Fibroblast of villous mesenchyme (primary cell): ENCODE measurements at places on chromosomes 1 and 21.
A peak's percentile ranks its signal among the peaks of the same experiment; 100 is the strongest.

DNA sequence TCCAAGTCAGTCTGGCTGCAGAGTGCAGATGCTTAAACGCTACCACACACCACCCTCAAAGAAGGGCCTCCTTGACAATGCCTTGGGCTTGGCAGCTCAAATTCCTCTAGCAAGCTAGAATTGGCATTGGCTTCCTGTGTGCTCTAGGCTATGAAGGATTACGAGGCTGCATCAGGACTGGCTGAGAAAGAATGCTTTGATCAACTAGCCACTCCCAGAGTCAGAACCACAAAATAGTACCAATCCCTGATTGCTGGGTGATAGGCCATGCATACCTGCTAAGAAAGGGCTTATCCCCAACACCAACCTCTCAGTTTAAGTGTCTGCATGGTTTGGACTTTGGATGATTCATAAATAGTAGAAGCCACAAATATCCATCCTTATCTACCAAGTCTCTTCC, 504.9 kb downstream of the OMA1 start:
- DNase-seq, result no peak

- no peak for DNase-seq
Measured at GRCh38 chr1:158058237-158058985, 65.0 kb downstream of the KIRREL1 start.

DNA sequence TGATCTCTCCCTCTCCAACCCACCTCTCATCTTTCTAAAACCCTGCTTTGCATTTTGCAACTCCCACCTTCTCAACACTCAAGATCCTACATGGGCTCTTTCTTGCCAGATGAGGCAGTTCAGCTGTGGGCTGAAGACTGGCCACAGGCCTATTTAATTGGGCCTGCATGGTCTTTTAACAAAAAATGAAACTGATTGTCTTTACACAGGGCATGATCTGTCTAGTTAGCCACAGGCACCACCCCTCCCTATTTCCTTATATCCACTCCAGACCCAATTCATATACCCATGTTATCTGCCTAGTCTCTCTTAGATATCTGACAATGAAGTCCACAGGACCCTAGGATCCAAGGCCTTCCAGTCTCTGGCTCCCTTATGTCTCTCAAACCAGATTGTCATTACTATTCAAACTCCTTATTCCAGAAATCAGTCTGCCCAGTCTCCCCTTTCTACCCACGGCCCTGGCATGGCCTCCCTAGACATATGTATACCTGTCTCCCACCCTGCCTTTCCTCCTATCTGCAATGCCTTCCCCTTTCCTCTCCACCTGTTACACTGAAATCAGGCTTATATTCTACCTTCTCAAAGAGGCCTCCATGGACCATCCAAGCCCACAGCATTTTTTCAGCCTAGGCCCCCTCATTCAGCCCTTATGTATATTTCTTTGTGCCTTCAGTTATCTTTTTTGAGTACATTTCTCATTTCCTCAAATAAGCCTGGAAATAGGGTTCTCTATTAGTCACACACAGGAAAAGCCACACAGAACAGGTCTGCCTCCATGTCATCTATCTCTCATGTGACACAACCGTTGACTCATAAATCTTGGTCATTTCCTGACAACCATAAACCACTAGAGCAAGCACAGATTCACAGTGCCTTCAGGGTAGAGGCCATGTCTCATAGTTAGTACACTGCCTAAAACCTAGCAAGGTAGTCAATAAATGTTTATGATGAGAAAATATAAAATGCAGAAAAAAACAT, 39.0 kb downstream of the LPAR3 start:
- peak; percentile 56 for DNase-seq

GRCh38 chr1:154838988-154839387, 31.1 kb downstream of the KCNN3 start:
- DNase-seq, result no peak

DNA sequence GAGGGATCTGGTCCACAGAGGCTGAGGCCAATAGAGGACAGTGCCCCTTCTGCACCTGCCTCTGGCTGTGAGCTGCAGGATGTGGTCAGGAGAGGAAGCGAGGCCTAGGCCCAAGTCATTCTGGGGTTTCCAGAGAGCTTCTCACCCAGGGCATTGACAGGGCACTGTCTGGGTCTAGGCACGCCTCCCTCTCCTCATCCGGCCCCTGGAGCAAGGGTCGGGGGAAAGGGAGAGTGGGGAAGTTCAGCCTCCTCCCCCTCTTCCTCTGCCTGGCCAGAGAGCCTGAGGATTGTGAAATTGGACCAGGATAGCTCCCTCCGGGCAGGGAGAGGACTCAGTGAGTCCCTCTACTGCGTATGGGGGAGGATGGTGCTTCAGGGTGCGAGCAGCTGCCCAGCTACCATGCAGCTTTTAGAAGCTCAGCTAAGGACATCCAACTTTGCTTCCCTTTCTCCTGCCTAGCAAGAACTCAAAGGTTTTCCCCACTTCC, 6.3 kb upstream of the INAVA start:
- DNase-seq, result no peak

GRCh38 chr1:52636721-52637695, 4.0 kb downstream of the SHISAL2A start:
- no peak for DNase-seq

DNA sequence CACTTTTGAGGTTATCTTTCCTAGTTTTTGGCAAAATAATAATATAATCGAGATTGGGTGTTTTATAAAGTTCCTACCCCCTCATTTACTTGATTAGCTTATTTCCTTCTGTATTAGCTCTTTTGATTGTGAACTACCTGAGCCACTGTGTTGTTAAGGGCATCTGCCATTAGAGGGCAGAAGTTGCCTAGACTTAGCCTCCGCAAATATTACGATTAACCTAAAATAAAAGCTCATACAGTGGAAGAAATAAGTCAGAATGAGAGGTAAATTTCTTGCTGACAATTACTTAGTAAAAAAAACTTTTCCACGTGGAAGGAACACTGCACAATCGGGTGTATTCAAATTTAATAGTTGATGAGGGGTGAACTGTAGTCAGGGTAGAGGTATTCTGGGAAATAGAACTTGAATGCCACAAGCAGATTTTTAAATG, 2.3 kb downstream of the H3-3A start:
- peak; percentile 71 for DNase-seq

GRCh38 chr1:116983678-116984077, 17.9 kb upstream of the CD101 start:
- no peak for DNase-seq

- DNase-seq, result peak; percentile 34
Measured at GRCh38 chr1:84376000-84376910, 22.0 kb upstream of the DNASE2B start.

- no peak for DNase-seq
Measured at GRCh38 chr1:231172411-231172810, 10.6 kb downstream of the TRIM67 start.

GRCh38 chr1:4702464-4702863, 48.1 kb downstream of the AJAP1 start:
- DNase-seq, result no peak

- no peak for DNase-seq
Measured at GRCh38 chr1:192475329-192475728, 100.2 kb upstream of the RGS1 start.

GRCh38 chr1:231184891-231185290, 23.0 kb downstream of the TRIM67 start:
- DNase-seq, result no peak

- no peak for DNase-seq
Measured at GRCh38 chr1:243271996-243272395, 16.2 kb downstream of the SDCCAG8 start.

DNA sequence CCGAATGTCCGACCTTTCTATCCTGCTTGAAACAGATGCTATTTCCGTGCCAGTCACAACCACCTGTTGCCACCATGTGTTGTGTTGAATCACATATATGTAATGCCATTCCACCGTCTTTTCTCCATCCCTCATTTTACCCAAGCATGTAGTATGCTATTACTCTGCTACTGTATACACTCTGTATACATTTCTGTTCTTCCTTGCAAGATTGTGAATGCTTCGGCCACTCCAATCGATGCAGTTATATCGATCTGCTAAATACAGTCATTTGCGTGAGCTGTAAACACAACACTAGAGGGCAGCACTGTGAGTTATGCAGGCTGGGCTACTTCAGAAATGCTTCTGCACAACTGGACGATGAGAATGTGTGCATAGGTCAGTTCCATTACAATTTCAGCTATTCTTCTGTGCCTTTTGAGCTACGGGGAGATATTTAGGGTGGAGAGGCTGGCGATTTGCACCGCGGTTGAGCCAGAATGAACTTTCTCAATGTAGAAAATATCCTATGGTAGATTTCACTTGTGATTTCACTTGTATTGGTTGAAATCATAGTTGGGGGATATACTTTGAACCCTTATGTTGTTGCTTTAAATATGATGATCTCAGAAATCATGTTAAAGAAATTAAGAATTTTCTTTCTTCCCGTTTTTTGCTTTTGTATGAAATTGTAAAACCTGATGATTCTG, 289.8 kb downstream of the NTNG1 start:
- DNase-seq, result peak; percentile 39

- no peak for DNase-seq
Measured at GRCh38 chr1:19006000-19006399, 49.5 kb upstream of the IFFO2 start.

DNA sequence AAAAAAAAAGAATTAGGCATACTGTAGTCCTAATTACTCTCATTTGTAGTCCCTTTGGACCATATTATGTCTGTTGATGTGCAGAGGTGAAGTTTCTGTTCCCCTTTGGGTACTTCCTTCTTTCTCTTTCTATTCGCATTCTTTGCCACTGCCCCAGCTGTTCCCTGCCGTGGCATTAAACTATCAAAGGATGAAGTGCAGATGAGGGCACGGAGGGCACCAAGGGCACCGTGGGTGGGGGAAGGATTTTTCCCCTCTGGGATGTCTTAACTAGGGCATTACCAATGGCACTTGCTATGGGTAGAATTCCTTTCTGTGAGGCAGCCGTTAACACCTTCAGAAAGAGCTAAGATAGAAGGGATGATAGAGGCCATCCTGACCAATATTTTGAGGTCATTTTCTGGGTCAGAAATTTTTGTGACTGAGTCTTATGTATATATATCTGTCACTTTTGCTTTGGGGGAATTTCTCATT, 4.9 kb upstream of the MAPKAPK2 start:
- DNase-seq, result no peak

DNA sequence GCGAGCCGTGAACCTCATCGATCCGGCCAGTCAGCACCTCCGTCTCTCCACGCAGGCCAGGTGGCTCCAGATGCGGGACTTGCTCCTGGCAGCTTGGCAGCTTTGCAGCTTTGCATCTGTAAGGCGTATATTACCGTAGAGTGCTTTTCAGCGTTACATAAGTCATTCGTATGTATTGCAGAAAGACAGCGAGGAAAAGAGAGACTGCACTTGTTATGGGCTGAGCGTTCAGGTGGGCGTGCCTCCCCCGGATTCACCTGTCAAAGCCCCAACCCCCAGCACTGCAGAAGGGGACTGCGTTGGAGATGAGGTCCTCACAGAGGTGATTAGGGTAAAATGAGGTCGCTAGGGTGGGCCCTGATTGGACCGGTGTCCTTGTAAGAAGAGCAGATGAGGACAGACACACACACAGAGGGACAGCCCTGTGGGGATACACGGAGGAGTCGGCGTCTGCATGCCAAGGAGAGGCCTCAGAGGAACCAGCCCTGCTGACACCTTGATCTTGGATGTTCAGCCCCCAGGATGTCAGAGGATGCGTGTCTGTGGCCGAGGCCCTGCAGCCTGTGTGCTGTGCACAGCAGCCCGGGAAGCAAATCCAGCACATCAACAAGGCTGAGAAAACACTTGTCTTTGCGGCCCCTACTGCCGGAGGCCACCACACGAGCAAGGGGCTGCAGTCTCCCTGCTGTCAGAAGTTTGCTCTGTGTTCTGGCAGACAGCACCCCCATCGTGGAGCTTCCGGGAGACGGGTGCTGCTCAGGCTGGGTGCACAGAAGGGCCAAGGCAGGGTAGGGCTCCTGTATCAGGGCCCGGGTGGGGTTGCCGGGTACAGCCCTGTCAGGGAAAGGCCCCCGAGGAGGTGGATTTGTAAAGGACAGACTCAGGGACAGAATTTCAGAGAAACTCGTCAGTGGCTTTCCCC, 10.9 kb upstream of the AGPAT3 start:
- DNase-seq, result no peak

- no peak for DNase-seq
Measured at GRCh38 chr1:87714278-87714677, 385.6 kb downstream of the LMO4 start.

GRCh38 chr1:22450351-22451021, 1.2 kb upstream of the ZBTB40 start:
- DNase-seq, result no peak

GRCh38 chr21:27704567-27705166, 737.8 kb upstream of the ADAMTS5 start:
- no peak for DNase-seq

- no peak for DNase-seq
Measured at GRCh38 chr1:53582211-53583020, 123.2 kb downstream of the DMRTB1 start.

GRCh38 chr1:56844545-56845136, 10.0 kb upstream of the C8A start:
- no peak for DNase-seq

- DNase-seq, result no peak
Measured at GRCh38 chr1:208787219-208787618, 543.0 kb upstream of the PLXNA2 start.

GRCh38 chr1:182897696-182898095, 55.3 kb downstream of the SHCBP1L start:
- no peak for DNase-seq

- no peak for DNase-seq
Measured at GRCh38 chr1:220521778-220522177, 6.2 kb upstream of the MARK1 start.

DNA sequence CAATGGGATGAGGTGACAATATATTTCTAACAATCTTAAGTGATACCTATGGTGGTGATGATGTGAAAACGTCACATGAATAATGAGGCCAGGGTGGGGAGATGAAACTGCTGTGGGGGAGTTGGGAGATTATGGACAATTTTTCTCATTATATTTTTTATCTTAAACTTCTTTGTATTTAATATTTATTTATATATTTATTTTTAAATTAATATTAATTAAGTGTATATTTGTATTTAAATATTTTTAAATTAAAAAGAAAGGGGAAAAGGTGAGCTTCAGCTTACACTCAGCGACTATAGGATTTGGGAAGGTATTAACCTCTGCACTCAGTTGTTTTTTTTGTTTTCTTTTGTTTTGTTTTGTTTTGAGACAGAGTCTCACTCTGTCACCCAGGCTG, 158.7 kb downstream of the PSMG1 start:
- no peak for DNase-seq

GRCh38 chr1:172483448-172483847, 39.6 kb upstream of the PIGC start:
- no peak for DNase-seq

GRCh38 chr1:115323366-115324004, 14.6 kb downstream of the NGF start:
- DNase-seq, result peak; percentile 62

GRCh38 chr1:187092104-187092503, 263.4 kb downstream of the PLA2G4A start:
- DNase-seq, result no peak
